Bronchial smooth muscle cell (primary cell): ENCODE measurements at places on chromosomes 12 and 14. TPM values are rescaled to one million over a fixed set of nuclear protein-coding genes. Genes with fewer than 3 reads are reported as not detected.

The UBE3B gene
- total RNA-seq: 25.2 and 27.4 TPM in 2 replicates

The ZNF10 gene
- 7.7 and 10.4 TPM in 2 replicates for total RNA-seq

The GPR135 gene
- total RNA-seq: 0.94 and 1.7 TPM in 2 replicates

The ADAM21 gene
- total RNA-seq: 0.32 and 0.77 TPM in 2 replicates

The KLHL33 gene
- total RNA-seq: 0.32 and 0.60 TPM in 2 replicates

The PDZRN4 gene
- total RNA-seq: under 0.01 TPM in 1 of 2 replicates, not detected in the other

The TMTC1 gene
- total RNA-seq: 15.2 and 28.7 TPM in 2 replicates

The PRKD1 gene
- total RNA-seq: 8.4 and 9.5 TPM in 2 replicates

The PRH2 gene
- total RNA-seq: 0.63 TPM in 1 of 2 replicates, not detected in the other

The DNAJC22 gene
- total RNA-seq: 0.43 and 7.9 TPM in 2 replicates

The KANSL2 gene
- total RNA-seq: 31.8 and 44.7 TPM in 2 replicates

The KRT2 gene
- not detected in 2 replicates for total RNA-seq

The SPX gene
- 0.63 TPM in 1 of 2 replicates, not detected in the other for total RNA-seq

The A2M gene
- total RNA-seq: 10.1 and 14.8 TPM in 2 replicates

The DGLUCY gene
- total RNA-seq: 80.5 and 81.0 TPM in 2 replicates

The TAS2R30 gene
- total RNA-seq: 2.2 and 3.5 TPM in 2 replicates

The SLC38A4 gene
- 0.34 and 0.79 TPM in 2 replicates for total RNA-seq

The LHX5 gene
- total RNA-seq: not detected in 2 replicates
